ENCODE measurements at places on chromosomes 3 and 15.

GRCh38 chr15:35319354-35319753 is 226.6 kb downstream of the DPH6 start:
- no peak for DNase-seq

GRCh38 chr15:96702589-96702988 is 372.1 kb downstream of the NR2F2 start:
- no peak for DNase-seq

- DNase-seq, result no peak
Observed at GRCh38 chr15:52730173-52730572, 51.0 kb upstream of the ATOSA start.

DNA sequence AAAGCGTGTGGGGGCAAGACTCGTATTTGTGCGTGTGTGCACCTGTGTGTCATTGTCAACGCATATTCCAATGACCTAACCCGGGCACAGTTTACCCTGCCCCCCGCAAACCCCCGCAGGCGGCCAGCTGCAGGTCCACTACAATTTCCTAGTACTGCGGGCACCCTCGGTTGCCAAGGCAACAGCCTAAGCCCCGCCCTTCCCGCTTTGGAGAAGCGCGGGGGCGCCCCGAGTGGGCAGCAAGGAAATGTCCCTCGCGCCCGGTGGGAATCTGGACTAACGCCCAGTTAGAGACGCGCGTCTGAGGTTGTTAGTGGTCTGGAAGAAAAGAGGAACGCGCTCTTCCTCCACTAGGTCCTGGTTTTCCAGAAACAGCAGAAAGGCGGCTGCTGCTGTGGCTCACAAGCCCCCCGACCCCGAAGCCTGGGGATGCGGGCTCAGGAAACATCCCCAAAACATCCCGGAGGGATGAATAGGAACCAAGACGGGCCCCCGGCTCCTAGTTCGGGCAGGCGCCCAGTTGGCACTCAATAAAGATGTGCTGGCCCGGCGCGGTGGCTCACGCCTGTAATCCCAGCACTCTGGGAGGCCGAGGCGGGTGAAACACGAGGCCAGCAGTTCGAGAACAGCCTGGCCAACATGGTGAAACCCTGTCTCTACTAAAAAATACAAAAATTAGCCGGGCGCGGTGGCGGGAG is 1.1 kb downstream of the ABHD14A start:
- DNase-seq, result no peak

DNA sequence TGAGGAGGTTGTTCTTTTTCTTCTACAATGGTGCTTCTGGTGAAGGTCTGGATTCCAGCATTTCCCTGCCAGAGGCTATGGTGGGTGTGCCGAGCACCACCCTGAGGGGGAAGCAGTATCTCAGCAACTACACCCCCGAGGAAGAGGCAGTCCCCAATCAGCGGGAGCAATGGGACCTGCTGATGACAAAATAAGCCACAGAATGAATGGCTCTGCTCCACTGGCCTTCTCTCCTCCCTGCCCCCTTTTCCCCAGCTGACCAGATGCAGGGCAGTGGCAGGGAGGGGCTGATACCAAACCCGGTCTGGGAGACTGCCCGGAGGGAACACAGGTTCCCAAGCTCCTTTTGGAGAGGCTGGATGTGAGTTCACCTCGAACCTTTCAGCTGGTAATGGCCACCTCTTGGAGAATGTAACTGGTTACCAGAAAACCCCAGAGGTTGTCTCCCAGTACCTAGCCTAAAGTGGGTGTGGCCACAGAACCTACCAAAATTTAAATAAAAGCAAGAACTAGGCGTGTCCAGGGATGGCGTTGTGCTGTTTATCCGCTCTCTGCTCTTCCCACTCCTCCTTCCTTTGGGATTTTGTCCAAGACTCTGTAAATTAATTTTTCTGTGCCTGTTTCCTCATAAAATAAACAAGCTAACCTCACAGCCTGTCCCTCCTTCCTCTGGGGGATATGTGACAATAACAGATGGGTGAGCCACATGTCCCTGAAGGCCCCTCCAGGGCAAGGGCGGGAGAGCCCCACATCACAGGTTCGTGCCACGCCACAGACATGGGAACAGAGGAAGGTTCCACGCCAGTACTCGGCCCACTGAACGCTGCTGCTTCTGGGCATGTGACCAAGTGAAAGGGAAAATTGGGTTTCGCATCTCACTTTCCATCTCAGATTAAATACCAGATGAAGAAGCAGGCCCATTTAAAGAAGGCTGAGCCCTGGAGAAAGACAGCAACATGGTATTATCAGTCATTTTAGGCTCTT is 35.1 kb upstream of the SPTBN5 start:
- DNase-seq, result no peak

DNA sequence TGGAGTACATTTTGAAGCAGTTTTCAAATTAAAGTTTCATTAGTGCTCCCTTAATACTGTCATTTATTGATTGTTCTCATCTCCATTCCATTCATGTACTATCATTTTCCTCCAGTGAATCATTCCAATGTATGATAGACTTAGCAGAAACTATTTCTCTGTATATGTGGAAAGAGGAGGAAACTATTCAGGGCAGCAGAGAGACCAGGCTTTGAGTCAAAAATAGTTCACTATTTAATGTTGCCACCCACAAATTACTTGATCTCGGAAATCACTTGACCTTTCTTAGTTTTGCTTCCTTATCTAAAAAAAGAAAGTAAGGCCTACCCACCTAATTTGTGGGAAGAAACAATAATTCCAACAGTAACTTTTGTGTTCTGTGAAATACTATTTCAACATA is 610.5 kb upstream of the ZNF385D start:
- no peak for DNase-seq

- DNase-seq, result no peak
Observed at GRCh38 chr3:177688152-177688551, 490.9 kb upstream of the TBL1XR1 start.

GRCh38 chr3:154285221-154285620 is 39.1 kb downstream of the DHX36 start:
- no peak for DNase-seq

DNA sequence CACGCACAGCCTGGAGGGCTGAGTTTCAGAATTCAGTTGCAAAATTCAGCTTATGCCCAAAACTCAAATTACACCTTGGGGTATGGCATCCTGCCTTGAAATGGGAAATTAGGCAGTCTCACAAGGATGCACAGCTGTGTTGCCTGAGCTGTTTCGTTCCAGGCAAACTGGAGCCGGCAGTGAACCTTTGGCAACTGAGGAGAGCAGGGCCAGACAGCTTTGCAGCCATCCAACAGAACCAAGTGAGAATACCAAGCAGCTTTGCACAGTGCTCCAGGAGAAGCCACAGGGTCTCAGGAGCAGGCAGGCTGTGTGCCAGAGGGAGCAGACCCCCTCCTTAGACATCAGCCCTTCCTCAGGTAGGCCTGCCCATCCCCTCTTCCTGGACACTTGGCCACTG is 32.5 kb upstream of the BFSP2 start:
- no peak for DNase-seq

DNA sequence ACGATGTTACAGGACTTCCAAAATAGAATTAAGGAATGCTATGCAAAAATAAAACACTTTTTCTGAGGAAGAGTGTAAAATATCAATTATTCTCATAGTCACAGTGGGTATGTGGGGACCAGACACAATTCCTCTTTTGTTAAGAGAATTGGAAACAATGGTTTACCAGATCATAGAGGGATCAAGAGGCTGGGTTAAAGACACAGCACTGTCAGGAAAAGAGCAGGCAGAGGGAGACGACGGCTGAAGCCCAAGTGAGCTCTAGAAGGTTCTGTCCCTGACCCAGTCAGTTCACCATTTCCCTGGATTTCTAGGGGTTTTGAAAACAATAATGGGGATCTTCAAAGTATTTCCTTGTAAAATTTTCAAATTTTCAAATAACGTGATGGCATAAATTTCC is 54.0 kb upstream of the POLR2M start:
- no peak for DNase-seq

- no peak for DNase-seq
Observed at GRCh38 chr15:88800738-88801137, 2.5 kb upstream of the ACAN start.

GRCh38 chr3:37279236-37279635 is 104.9 kb upstream of the LRRFIP2 start:
- DNase-seq, result no peak
